Stimulated activated CD8-positive, alpha-beta memory T cell treated with anti-CD3 and anti-CD28 coated beads, Interleukin-4, amount 100 ng/mL, for 1 hour (primary cell): ENCODE measurements at places on chromosomes 7 and 10.

DNA sequence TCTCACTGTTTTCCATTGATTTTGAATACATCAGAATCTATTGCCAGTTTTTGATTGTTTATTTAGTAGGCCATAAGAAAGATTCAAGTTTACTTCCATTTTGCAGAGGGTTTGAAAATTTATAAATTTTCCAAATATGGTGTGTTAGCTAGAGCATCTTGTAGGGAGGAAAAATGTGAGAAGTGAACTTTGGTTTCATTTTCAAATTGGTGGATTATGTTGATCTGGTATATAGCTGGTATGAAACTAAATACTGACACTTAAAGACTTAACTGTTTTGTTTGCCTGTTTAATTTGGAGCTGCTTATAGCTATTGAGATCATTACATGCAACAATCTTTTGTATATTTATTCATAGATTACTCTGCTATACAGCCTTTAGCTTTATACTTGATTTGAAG is 108.1 kb downstream of the ADAM22 start:
- DNase-seq: no peak

DNA sequence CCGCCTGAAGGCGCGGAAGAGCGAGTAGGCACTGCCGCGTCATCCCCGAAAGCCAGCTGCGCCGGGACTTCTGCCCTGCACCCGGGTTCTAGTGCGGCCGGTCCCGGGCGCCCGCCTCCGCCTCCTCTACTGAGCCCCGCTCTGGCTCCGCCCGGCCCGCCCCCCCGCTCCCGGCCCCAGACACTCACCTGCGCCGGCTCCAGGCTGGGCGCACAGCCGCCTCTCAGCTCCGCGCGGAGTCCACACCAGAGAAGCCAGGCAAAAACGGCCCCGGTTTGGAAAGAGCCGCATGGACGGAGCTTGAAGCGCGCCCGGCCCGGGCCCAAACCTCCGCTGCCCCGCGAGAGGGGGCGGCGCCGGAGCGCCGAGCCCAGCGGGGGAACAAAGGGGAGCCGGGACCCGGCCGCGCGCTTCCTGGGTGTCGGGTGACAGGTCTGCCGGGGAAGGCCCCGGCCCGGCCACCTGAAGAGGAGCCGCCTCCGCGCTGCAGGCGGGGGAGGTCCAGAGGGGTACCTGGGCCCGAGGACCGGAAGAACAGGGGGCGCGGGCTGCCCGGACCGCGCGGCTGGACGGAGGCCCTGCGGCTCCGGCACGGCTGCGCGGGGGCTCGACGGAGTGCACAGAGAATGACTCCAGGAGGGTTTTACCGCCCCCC is 168.2 kb downstream of the NRF1 start:
- no peak for DNase-seq

GRCh38 chr7:157881048-157881771 is 544.4 kb downstream of the DNAJB6 start:
- no peak for DNase-seq

DNA sequence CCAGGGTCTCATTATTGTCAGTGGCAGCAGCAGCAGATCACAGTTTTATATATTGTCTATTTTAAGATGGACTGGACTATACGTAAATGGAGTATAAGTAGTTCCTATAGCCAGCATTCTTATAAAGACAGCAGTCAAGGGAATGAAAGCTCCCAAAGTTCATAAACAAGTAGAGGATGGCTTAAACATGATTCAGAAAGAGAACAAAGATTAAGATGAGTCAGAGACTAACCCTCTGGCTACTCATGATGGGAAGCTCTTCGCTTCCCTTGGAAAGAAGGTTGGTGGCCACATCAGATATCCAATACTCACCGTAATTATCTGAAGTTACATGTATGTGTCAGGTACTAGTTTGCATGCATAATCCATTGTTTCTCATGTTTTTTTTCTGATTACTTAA is 277.0 kb downstream of the INHBA start:
- DNase-seq: no peak

DNA sequence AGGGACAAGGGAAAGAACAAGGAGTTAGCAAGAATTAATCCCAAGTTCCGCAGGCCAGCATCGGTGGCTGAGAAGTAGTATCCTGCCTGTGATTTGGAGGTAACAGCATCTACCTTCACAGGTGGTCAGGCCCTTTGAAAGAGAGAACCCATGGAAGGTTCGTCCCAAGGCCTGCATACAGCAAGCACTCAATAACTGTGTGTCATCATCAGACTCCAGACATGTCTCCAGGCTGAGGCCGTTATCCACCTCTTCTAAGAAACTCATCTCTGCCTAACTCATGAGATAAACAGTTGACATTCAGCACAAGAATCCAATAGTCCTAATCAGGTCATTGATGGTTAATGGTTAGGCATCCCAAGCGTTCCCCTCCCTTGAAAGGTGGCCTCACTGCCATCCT is 45.0 kb downstream of the CTBP2 start:
- no peak for DNase-seq

GRCh38 chr7:18530224-18531179 is 35.0 kb downstream of the HDAC9 start:
- DNase-seq: no peak

GRCh38 chr10:78774614-78774998 is 294.2 kb upstream of the ZMIZ1 start:
- DNase-seq: no peak

- DNase-seq: no peak
Measured at GRCh38 chr10:61189912-61190311, 245.9 kb upstream of the RHOBTB1 start.

DNA sequence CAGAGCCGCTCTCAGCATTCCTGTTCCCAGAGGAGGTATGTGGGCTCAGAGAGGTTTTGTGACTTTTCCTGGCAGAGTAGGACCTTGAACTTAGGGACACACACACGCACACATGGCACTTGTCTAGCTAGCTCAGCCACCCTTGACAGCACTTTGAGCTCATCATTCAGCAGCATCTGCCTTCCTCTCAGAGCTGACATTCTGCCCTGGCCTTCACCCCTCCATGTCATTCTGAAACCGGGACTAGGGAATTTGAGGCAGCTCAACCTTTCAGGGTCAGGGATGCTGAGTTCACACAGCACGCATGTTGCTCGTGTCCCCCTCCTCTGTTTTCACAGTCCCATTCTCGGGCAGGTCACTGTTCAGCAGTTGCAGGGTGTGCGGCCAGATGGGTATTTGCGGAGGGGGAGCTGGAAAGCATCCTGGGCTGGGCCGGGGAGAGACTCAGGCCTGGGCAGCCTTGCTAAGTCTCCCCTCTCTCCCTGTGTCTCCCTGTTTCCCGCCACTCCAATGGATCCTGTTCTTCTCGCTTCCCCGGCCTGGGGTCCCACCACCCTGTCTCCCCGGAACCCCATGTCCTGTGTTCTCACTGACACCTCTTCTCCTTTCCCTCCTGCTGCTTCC is 78.0 kb downstream of the COL13A1 start:
- DNase-seq: no peak

DNA sequence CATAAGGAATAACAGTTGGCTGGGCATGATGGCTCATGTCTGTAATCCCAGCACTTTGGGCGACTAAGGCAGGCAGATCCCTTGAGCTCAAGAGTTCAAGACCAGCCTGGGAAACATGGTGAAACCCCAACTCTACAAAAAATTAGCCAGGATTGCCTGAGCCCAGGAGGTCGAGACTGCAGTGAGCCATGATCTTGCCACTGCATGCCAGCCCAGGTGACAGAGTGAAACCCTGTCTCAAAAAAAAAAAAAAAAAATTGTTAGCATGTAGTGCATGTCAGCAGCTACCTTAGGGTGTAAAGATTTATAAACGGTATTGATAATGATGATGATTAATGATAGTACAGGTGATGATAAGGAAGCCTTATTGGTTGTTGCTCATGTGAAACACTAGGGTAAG is 331.2 kb upstream of the FZD1 start:
- no peak for DNase-seq

- DNase-seq: no peak
Measured at GRCh38 chr10:33082373-33082895, 124.4 kb upstream of the ITGB1 start.

GRCh38 chr7:66664590-66665293 is 36.1 kb downstream of the KCTD7 start:
- no peak for DNase-seq

DNA sequence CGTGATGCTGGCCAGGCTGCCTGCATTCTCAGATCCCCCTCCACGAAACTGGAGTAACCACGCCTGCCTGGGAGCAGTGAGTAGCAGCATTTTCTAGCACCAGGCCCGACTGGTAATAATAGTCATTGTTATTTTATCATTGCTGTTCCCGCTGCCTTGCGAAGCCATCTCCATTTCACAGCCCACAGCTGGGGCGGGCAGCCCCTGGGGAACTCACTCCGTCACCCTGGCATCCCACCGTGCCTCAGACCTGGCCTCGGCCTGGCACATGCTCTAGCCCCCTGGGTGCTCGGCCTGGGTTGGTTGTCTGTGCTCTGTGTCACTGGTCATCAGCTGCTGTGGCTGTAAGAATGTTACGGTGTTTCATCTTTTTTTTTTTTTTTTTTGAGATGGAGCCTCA is 57.7 kb upstream of the SH2B2 start:
- no peak for DNase-seq

- DNase-seq: no peak
Measured at GRCh38 chr10:79237454-79238157, 109.7 kb upstream of the PPIF start.

DNA sequence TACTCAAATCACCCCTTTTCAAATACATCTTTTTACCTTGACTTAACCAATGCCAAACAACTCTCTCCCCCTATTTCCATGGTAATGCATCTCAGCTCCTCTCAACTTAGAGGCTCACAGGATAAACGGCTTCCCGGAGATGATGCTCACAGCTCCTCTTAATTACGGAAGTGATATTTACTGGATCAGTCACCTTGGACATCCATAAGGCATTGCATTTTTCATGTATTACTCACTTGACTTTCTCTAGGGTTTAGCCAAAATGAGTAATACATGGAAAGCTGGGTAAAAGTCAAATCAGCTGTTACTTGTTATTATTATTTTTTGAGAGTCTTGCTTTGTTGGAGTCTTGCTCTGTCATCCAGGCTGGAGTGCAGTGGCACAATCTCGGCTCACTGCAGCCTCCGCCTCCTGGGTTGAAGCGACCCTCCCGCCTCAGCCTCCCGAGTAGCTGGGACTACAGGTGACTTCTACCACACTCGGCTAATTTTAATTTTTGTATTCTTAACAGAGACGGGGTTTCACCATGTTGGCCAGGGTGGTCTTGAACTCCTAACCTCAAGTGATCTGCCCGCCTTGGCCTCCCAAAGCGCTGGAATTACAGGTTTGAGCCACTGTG is 73.3 kb upstream of the RHEB start:
- DNase-seq: no peak
